Stimulated activated CD4-positive, alpha-beta T cell treated with anti-CD3 and anti-CD28 coated beads, Interleukin-4, amount 100 ng/mL, for 24 hours (primary cell): ENCODE measurements at places on chromosomes 13 and 19.
A peak's percentile ranks its signal among the peaks of the same experiment; 100 is the strongest.

- no peak for DNase-seq
These were observed 59.0 kb upstream of the ZNF726 start for GRCh38 chr19:23855676-23856075.

GRCh38 chr19:45385392-45386221 is 15.2 kb upstream of the ERCC2 start:
- DNase-seq: no peak

DNA sequence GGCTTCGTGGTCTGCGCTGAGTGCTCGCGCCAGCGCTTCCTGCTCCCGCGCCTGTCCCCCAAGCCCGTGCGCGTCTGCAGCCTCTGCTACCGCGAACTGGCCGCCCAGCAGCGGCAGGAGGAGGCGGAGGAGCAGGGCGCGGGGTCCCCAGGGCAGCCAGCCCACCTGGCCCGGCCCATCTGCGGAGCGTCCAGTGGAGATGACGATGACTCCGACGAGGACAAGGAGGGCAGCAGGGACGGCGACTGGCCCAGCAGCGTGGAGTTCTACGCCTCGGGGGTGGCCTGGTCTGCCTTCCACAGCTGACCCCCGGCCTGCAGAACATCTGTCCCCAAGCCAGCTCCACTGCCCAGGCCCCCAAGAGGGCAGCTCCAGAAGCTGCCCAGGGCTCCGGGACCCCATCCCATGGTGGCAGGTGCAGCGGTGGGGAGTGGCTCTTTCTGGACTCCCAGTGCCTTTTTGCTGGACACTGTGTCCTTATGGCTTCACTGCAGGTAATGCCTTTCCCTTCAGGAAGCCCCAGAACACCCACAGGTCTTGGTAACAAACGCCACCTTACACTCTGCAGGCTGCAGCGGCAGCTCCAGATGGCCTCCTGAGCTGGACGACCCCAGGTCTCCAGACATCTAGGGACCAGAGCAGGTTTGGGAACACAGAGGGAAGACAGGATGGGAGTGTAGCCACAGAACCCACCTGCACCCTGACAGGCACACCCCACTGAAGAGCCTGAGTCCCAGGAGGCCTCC is 9.3 kb downstream of the PLEKHF1 start:
- no peak for DNase-seq

DNA sequence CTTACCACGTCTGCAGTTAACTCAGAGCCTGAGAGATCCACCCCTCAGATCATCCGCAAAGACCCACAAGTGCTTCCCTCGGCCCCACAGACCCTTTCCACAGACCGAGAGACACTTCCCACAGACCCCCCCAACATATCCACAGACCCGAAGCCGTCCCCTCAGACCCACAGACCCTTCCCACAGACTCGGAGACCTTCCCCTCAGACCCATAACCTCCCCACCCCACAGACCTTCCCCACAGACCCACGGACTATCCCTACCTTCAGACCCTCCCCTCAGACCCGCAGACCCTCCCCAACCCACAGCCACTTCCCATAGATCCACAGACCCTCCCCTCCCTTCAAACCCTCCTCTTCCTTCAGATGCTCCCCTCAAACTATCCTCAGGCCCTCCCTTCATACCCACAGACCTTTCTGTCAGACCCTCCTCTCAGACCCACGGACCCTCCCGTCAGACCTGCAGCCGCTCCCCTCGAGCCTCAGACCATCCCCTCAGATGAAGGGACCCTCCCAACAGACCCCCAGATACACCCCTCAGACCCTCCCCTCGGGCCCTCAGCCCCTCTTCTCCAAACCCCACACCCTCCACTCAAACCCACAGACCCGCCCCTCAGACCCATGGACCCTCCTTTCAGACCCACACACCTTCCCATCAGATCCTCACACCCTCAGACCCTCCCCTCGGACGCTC is 20.1 kb upstream of the TFDP1 start:
- DNase-seq: no peak

DNA sequence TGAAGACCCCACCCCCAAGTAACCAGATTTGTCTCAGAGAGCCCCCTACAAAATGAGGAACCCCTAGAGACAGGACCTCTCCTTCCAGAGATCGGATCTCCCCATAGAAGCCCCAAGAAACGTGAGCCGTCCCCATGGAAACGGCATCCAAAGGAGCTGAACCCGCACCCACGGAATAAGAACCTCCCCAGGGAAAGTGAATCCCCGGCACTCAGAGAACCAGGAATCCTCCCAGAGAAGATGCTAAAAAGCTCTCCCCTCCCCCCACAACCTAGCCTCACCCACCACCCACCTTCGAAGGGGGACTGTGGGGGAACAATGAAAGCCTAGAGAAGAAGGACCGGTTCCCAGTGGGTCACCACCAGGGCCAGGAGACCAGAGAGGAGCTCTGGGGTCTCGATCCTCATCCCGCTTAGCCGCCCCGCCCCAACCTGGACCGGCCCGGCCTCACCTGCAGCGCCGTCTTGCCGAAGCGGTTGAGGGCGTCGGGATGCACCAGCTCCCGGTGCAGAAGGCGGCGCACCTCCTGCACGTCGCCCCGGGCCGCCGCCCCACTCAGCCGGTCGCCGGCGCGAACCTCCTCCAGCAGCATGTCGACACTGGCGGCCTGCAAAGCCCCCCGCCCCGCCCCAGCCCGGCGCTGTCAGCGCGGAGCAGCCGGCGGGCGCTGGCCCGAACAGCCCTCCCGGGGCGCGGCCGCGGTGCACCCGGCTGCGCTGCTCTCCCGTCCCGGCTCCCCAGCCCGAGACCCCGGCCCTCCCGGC is 535 bp downstream of the CDKN2D start:
- peak; percentile 45 for DNase-seq

- no peak for DNase-seq
These were observed 147.2 kb downstream of the FLT1 start for GRCh38 chr13:28347456-28348371.

DNA sequence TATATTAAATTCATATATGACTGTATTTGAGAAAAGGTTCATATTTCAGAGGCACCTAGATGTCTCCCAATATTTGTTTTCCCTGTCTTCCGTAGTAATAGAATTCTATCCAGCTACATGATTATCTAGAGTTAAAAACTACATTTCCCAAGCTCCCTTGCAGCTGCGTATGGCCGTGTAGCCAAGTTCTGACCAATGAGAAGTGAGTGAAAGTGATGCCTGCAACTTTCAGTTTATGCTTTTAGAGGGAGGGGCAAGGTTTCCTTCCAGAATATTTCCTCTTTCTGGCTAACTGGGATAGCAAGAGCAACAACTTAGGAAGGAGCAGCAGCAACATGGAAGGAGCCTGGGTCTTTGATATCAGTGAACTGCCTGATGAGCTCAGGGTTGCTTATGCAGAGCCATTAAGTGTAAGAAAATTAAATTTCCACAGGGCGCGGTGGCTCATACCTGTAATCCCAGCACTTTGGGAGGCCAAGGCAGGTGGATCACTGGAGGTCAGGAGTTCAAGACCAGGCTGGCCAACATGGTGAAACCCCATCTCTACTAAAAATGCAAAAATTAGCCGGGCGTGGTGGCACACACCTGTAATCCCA is 23.2 kb upstream of the CYP2A13 start:
- DNase-seq: no peak

GRCh38 chr19:38877781-38878574 is at the start of gene RINL:
Gene RINL, minus strand, starts transcription at chr19:38878275. Its CDS starts 1,533 bp downstream, at chr19:38876742.
- DNase-seq: peak; percentile 76

- DNase-seq: peak; percentile 22
These were observed 97.7 kb upstream of the IPO5 start for GRCh38 chr13:97855570-97856303.

DNA sequence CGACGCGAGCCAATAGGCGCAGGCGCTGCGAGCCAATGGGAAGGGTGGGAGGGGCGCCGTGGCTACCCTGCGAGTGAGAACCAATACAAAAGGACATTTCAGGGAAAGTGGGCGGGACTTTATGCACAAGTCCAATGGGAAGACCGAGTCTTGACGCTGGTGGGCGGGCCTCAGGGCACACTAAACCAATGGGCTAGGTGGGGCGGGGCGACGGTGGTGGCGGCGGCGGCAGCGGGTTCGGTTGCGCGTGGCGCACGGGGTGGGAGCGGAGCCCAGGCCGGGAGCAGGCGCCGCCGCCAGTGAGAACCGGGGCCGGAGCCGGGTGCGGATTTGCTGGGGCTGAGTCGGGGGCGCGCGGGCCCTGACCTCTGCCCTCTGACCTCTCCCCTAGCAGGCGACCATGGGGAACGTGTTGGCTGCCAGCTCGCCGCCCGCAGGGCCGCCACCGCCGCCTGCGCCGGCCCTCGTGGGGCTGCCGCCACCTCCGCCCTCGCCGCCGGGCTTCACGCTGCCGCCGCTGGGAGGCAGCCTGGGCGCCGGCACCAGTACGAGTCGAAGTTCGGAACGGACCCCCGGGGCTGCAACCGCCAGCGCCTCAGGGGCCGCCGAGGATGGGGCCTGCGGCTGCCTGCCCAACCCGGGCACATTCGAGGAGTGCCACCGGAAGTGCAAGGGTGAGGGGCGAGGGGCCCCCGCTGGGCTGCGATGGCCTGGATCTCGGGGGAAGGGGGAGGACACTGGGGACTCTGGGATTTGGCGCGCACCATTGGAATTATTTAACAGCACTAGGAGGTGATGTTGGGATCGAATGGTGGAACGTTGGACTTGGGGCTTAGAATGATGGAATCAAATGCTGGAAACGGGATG is at the start of gene TOMM40:
TSS of gene TOMM40 (plus strand) at position 239 of the 867 bp plus-strand sequence. CDS start at position 401, 162 bp downstream.
- peak; percentile 26 for DNase-seq

DNA sequence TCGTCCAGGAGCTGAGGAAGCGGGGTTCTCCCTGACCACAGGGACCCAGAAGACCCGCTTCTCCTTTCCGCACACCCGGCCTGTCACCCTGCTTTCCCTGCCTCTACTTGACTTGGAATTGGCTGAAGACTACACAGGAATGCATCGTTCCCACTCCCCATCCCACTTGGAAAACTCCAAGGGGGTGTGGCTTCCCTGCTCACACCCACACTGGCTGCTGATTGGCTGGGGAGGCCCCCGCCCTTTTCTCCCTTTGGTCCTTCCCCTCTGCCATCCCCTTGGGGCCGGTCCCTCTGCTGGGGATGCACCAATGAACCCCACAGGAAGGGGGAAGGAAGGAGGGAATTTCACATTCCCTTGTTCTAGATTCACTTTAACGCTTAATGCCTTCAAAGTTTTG is 18.9 kb downstream of the VASP start:
- DNase-seq: no peak

DNA sequence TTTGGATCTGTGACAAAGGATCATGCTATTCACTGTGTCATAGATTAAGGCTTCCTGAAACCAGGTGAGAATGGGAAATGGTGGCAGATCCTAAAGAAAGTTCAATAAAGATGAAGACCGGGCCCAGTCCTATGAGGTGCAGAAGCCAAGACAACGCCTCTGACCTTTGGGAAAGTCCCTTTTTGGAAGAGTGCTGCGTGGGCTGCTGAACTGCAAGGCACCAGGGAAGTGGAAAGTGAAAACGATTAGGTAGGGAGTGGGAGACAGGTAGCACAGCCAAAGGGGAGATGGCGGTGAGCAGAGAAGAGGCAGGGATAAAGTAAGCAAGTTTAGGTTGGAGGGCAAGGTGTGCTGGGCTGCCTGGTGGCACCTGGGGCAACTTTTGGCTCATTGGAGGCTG is 16.3 kb downstream of the MBNL2 start:
- DNase-seq: peak; percentile 17

DNA sequence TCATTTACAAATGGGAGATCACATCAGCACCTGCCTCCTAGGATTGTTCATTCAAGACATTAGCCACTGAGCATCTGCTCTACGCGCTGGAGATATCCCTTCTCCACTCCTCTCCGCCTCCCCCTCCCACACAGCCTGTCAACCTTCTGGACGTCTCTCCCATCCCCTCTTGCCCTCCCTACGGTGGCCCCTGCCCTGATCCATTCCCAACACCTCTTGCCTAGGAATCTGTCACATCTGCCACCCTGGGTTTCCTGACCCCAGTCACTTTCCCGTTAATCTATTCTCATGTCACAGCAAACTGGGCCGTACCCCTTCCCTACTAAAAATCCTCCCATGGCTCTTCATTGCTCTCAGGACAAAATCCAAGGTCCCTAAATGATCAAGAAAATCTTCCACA is 10.3 kb downstream of the DYRK1B start:
- no peak for DNase-seq

DNA sequence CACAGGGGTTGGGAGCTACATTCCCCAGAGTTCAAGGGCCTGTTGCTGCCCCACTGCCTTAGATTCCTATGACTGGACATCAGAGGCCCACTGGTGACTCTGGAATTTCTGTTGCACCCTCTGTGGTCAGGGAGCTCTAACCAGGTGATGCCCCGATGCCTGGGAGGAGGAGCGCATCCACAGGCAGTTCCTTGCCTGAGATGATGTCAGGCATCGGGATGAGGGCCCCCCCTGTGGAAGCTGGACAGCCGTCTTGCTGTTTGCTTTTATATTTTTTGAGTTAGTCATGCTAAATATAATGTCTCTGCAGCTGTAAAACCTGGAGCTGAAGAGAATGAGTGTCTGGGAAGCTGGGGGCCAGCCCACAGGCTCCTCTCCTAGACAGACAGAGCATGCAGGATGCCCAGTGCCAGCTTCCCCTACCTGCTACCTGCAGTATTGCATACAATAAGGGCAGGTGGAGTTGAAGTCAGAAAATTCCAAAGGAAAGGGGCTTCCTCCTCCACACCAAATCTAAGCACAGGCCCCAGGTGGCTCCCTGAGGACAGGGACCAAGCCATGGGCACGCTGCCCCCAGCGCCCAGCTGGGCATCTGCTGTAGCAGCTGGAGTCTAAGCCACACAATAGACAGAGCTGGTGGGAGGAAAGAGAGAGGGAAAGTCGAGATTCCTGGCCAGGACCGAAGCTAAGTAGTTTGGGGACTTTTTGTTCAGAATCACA is 16.2 kb downstream of the COL4A2 start:
- DNase-seq: no peak

DNA sequence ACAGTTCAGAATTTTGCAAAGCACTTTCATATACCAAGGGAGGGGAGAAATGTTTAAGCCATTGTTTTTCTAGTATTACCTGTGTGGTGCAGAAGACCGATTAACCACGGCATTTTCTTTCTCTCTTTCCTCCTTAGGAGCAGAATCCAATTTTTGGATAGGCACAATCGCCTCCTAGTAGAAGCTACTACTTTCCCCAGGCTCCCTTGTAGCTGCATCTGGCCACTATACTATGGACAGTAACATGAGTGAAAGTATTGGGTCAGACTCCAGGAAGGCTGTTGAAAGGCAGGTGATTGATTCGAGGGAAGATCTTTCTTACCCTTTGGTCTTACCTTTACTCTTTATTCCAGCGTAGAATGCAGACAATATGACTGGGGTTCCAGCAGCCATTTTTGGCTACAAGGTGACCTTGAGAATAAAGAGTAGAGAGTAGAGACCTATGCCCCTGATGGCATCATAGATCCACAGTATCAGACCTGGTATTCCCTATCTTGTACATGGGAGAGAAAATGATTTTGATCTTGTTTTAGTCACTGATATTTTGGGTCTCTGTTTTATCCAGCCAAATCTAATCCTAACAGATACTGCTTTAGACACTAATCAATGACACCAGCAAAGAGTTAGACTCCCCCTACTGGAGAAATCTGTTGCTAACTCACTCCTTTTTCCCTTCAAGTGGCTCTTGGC is 77.0 kb downstream of the LRRC63 start:
- DNase-seq: peak; percentile 17

GRCh38 chr13:76036176-76036575 is 400.0 kb downstream of the LMO7 start:
- DNase-seq: no peak
